ENCODE measurements at places on chromosomes 1 and 21.

GRCh38 chr21:28068455-28069358, 924.0 kb downstream of the LTN1 start:
- peak; percentile 2 for DNase-seq

DNA sequence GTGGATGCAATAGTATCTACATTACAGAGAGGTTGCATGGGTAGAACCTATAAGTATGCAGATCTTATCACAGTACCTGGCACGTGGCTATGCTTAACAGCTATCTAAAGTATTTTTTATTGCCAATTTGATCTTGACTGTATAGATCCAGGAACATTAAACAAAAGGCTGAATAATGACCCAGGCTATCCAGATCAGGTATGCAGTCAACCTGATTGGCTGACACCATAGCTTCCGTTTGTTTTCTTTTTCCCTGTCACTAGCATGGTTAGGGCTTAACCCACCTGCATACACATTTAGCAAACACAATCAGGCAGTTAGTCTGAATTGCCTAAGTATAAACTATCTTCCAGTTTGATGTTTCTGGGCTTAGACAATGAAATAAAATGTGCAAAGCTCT, 264.9 kb upstream of the PLXNA2 start:
- no peak for DNase-seq

- no peak for DNase-seq
Observed at GRCh38 chr21:41338455-41338854, 21.9 kb downstream of the FAM3B start.

DNA sequence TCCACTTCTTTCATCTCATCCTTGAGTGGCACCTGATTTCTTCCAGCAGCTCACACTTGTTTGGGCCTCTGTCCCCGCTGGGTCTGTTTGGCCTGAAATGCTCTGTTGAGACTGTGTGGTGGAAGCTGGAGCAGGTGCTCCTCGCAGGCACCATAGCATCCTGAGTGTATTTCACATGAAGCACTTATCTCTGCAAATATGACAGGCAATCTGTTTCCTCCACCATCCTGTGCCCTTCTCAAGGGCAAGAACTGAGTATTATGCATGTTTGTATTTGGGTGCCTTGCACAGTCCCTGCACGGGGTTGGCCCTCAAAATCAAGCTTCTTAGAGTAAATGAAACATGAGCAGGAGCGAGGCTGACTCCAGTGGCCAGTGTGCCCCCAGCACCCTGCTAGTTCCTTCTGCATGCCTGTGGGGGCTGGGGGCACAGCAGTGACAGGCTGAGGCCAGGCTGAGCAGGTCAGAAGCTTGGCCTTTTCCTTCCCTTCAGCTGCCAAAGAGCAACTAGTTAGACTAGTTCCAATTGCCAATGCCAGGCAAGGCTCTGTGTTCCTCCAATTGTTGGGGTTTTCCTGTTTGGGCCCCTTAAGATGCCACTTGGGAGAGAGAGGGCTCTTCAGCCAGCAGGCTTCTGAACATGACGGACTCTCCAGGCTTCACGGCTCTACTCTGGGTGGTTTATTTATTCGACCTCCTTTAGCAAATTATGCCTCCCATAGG, 129.6 kb upstream of the ATP1A1 start:
- no peak for DNase-seq

DNA sequence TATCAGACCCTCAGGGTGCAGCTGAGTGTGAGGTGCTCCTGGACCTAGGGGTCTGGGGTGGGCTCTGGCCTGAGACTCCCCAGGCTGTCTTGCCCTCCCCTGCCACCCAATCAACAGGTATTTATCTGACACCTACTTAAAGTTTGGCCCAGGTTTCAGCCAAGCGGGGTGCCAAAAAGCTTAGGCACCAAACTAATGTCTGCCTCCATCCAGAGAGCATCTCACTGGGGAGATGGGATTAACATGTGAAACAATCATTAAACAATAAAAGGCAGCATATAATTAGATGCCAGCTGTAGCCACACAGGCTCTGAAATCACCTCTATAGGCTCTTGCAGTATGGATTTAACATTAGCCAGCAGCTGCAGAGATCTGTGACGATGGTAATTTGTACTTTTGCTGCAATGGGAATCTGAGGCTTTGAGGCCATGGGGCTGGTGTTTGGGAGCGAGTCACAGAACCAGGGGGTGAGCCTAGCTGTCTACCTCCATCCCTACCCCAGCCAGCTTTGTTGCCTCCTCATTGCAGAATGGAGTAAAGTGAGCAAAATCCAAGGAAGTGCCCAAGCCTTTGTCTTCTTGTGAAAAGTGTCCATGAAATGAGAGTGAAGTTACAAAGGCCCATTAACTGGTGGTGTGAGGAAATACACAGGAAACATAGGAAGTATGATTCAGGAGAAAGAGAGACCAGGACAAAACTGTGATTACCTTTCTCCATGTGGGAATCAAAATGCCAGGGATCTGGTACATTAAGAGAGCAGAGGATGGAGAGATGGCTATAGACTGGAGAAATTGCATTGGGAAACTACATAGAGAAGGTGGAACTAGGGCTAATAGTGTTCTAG, 36.1 kb downstream of the EIF2D start:
- DNase-seq = no peak

GRCh38 chr21:34362670-34363069, 1.1 kb upstream of the KCNE2 start:
- DNase-seq = no peak

DNA sequence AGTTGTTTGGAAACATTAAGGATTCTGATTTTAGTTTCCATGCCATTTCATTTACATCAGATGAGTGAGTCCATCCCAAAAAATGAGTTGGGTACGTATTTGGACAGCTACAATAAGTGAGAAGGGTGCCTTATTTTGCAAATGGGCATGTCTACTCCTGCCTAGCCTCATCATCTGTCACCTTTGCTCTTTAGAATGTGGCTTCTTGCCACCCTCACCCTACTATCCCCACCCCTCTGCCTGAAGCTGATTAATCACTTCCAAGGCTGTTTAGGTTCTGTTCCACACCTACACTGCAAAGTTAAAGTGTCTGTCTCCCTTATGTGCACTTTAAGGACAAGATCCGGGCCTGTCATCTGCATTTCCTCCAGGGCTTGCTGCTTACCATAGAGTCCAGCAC, 61.2 kb downstream of the ST6GALNAC5 start:
- no peak for DNase-seq

- no peak for DNase-seq
Observed at GRCh38 chr1:72431810-72432209, 149.5 kb upstream of the NEGR1 start.

GRCh38 chr1:170010443-170010842, 64.1 kb downstream of the KIFAP3 start:
- peak; percentile 1 for DNase-seq

- no peak for DNase-seq
Observed at GRCh38 chr21:30206551-30207251, 9.2 kb downstream of the CLDN8 start.

DNA sequence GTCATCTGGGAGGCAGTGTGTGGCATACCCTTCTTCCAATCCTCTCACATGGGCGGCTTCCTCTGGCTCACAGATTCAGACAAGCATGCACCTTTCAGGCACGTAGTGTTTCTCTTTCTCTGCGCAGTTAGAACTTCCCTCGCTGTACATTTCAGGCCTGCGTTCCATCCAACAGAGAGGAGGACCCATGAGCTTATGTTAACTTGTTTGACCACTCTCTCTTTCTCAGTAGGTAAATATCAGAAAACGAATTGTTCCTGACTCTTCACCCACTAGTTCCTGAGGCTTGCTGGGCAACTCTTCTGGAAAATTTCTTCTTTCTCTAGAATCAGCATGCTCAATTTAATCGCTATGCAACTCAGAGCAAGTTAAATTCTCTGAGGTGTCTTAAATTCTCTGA, 85.5 kb downstream of the DDX20 start:
- no peak for DNase-seq

DNA sequence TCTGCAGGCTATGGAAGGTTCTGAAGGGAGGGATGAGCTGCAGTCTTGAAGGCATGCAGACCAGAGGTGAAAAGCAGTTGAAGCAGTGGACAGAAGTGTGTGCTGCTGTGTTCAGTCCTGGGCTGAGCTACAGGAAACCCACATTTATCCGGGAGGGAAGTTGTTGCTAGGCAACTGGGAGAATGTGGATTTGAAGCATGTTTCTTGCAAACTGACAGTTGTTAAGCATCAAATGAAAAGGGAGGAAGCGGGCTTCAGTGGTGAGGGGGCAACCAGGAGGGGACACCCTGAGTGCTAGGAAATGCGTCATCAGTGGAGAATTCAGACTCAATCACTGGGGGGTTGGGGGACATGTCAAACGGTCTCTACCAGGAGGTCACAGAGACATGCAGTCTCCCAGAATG, 28.7 kb downstream of the ABCA4 start:
- no peak for DNase-seq

GRCh38 chr1:207470927-207471326, 16.8 kb downstream of the CR2 start:
- no peak for DNase-seq

DNA sequence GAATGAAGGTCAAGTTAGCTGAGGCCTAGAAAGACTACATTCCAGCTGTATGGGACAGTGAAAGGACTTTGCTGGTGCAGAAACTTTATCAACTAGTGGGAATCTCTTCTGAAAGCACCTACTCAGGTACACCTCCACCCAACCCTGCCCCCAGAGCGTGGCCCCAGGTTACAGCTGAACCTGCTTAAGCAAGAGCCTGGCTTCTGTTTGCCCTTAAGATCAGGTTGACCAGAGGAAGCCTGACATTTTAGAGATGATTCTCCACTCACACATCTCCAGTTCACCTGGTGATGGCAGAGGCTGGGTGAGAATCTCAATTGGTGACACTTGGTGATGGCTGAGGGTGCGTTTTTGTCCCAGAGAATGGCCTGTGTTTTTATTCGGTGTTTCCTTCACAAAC, 24.0 kb downstream of the ELAPOR1 start:
- no peak for DNase-seq

DNA sequence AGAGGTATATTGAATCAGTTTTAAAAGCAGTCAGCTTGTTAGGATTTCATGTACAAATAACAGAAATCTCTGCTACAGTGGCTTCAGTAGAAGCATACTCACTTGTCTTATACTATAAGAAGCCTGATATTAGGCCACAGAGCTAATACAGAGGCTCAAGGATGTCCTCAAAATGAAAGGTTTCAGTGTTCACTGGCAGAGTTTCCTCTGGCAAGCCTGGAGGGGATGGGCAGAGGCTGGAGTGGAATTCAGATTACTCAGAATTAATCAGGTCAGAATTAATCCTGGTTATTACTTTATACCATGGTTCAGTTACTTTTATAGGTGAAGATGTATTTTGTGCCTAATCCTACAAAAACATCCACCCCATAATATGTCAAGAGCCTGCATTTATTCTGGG, 520.5 kb downstream of the USP25 start:
- DNase-seq = no peak

- DNase-seq = no peak
Observed at GRCh38 chr1:2528016-2528415, 1.6 kb upstream of the PANK4 start.

- DNase-seq = no peak
Observed at GRCh38 chr1:185068341-185068740, 23.0 kb downstream of the RNF2 start.

DNA sequence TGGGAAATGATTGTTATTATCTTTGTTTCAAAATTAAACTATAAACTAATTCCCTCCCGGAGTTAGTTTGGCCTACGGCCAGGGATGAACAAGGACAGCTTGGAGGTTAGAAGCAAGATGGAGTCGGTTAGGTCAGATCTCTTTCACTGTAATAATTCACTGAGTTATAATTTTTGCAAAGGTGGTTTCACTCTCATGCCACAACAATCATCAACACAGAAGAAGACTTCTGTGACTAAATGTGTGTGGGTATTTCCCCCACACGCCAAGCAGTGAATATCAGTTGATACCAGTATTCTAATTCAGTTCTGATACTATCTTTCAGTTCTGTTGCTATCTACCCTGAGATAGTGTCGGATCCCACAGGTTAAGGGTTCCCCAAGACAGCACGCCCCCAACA, 215.1 kb downstream of the S1PR1 start:
- no peak for DNase-seq

DNA sequence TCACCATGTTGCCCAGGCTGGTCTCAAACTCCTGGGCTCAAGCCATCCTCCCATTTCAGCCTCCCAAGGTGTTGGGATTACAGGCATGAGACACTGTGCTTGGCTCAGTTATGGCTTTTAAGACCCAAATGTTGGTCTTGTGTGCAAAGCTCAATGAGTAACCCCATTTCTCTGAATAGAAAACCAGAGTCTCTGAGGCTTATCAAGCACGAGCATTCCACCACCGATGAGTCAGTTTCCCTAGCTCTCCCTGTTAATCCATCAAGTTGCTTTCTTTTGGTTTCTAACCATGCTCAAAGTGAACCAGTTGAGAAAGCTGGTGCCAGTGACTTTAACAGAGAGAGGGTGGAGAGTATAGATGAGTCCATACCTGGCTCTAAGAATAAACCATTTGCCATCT, 350.9 kb upstream of the ADGRL2 start:
- DNase-seq = no peak

GRCh38 chr21:37711836-37712568, 204.3 kb downstream of the KCNJ6 start:
- peak; percentile 83 for DNase-seq
